ENCODE measurements at places on chromosomes 16 and 17. TPM values are rescaled to one million over a fixed set of nuclear protein-coding genes. Genes with fewer than 3 reads are reported as not detected.
A peak's percentile ranks its signal among the peaks of the same experiment; 100 is the strongest.

DNA sequence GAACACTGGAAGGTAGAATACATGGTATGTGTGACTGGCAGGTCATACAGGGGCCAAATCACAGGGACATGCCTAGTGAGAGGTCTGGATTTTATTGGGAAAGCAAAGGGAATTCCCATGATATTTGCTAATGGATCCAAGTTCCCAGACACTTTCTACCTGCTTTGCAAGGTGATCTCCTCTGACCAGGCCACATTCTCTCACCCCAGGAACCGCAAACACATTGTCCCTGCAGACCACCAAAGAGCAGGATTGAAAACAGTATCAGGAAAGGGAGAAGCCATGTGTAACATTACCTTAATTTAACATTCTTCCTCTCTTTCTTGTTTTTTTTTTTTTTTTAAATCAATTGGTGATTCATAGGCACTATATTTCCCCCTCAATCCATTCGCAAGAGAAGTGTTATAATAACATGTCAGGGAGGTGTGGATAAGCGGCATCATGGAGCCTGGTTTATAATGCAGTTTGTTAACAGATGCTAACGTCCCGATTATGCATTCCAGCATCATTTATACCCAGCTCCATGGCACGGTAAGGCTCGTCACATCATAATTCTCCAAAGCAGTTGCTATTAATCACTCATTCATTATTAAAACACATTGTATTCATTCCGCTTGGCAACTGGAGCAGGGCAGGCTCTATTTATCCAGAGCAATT, 155.1 kb upstream of the CCL2 start:
- no peaks in the 10 kb centered on the region for H3K36me3 ChIP-seq
- no peaks in the 10 kb centered on the region for H3K4me1 ChIP-seq
- H3K27me3 ChIP-seq = no peaks in the 10 kb centered on the region

DNA sequence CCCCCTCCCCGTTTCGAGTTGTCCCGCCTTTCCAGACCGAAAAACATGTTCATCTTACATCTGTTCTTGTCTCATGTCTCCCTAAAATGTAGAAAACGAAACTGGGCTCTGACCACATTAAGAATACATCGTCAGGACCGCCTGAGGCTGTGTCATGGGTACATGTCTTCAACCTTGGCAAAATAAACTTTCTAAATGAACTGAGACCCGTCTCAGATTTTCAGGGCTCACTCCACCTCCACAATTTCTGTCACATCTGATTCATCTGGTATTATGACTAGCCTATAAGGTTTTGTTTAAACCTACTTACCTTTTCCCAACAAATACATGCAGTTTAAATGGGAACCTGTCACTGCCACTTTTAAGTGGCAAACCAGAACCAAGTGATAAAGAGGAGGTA, 621 bp downstream of the SDR42E1 start:
- no peaks in the 10 kb centered on the region for H3K4me1 ChIP-seq
- no peaks in the 10 kb centered on the region for H3K36me3 ChIP-seq
- peak overlapping the region; percentile 33 for H3K4me3 ChIP-seq
- H3K27ac ChIP-seq = no peak overlapping the region

Gene TOM1L1
- 27.1 TPM for total RNA-seq

DNA sequence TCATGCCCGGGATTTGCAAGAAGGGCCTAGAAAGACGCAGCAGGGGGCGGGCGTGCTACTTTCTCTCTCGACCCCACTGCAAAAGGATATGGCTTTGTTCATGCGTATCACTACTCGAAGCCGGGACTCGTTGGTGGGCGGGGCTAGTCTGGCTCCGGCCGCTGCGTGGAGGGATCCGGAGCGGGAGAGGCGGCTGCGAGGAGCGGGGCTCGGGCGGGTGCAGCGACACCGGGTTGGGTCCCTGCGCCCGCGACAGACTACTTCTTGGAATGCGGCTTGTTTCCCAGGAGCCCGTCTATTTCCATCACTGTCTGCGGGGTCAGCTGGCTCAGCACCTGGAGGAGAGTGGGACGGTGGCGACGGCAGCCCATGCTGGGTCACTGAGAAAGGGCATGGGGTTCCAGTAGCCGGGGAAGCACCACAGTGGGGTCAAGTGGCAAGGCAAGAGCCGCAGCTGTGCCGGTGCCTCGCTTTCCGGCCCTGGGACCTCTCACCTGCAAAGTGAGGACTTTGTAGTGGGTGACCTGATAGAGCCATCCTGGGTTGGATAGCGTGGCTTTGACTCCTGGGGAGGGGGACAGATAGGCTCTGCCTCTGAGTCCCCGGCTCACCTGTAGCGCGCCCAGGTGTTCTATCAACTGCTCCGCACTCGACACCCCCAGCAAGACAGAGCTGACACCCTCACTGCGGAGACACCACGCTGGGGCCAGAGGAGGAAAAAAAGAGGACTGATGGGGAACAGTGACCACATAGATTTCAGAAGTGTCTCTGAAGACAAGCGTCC, 6.6 kb downstream of the KCNAB3 start:
- DNase-seq = peak; percentile 73
- H3K27ac ChIP-seq = no peak overlapping the region
- no peaks in the 10 kb centered on the region for H3K27me3 ChIP-seq
- no peaks in the 10 kb centered on the region for H3K36me3 ChIP-seq

Gene DPEP2
- not detected for total RNA-seq

- DNase-seq = no peak
- H3K27ac ChIP-seq = no peak overlapping the region
- H3K4me3 ChIP-seq = no peak overlapping the region
- no peaks in the 10 kb centered on the region for H3K4me1 ChIP-seq
- no peaks in the 10 kb centered on the region for H3K36me3 ChIP-seq
Measured at GRCh38 chr17:78247304-78247703, 15.9 kb downstream of the TMEM235 start.

DNA sequence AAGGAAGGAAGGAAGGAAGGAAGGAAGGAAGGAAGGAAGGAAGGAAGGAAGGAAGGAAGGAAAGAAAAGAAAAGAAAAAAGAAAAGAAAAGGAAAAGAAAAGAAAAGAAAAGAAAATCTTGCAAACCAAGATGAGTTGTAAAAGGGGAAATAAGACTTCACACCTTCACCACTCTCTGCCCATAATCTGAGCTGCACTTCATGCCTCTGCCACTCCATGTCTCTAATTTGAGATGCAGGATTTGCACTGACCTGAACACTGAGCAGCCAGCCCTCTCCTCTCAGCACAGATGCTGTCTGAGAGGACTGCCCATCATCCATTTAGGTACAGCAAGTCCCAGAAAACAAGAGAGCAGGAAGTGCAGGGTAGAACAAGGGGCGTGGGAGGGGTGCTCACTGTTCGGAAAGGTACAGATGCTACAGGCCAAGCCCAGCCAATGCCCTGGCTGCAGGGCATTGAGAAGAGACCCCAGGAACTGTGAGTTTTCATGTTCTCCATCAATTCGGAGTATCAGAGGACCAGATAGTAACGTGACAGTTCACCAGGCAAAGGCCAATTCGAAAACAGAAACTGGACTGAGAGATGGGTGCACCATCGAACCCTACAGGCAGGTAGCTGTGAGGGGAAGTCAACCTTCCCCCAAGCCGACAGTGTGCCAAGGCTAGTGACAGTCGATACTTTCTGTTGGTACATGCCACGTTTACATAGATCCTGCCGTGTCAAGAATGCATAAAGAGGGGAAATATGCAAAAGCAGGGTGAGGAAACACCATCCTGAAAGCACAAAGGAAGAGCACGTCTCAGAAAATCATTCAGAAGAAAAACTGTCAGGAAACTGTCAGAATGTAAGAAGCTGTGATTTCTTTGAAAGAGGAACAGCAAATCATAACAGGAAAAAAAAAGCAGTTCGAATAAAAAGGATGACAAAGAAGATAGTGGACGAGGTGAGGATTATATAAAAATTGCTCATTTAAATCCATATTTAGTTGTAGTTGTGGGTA, 142.0 kb upstream of the RCVRN start:
- no peaks in the 10 kb centered on the region for H3K27me3 ChIP-seq
- H3K4me1 ChIP-seq = no peaks in the 10 kb centered on the region
- H3K36me3 ChIP-seq = no peaks in the 10 kb centered on the region

- H3K27ac ChIP-seq = no peak overlapping the region
- no peak for DNase-seq
- H3K4me3 ChIP-seq = no peak overlapping the region
- H3K27me3 ChIP-seq = peaks cover 61% of the 10 kb centered on the region
- H3K4me1 ChIP-seq = peaks cover 3% of the 10 kb centered on the region
Measured at GRCh38 chr16:49277766-49278566, 3.7 kb downstream of the CBLN1 start.

Gene GAST
- total RNA-seq = not detected

DNA sequence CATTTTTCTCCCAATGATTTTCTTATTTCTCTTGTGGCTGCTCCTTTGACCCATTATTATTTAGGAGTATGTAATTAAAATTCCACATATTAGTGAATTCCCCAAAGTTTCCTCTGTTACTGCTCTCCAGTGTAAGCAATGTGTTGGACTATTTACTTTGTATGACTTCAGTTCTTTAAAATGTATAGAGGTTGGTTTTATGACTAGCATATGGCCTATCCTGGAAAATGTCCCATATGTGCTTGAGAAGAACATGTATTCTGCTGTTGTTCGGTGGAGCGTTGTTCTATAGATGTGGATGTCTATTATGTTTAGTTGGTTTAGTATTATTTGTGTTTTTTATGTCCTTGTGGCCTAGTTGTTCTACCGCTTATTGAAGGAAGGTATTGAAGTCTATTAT, 6.0 kb upstream of the NT5M start:
- no peak for DNase-seq
- H3K4me1 ChIP-seq = no peaks in the 10 kb centered on the region
- no peaks in the 10 kb centered on the region for H3K27me3 ChIP-seq
- H3K36me3 ChIP-seq = no peaks in the 10 kb centered on the region

Gene CD19
- not detected for total RNA-seq

Gene SP2
- total RNA-seq = 13.0 TPM

DNA sequence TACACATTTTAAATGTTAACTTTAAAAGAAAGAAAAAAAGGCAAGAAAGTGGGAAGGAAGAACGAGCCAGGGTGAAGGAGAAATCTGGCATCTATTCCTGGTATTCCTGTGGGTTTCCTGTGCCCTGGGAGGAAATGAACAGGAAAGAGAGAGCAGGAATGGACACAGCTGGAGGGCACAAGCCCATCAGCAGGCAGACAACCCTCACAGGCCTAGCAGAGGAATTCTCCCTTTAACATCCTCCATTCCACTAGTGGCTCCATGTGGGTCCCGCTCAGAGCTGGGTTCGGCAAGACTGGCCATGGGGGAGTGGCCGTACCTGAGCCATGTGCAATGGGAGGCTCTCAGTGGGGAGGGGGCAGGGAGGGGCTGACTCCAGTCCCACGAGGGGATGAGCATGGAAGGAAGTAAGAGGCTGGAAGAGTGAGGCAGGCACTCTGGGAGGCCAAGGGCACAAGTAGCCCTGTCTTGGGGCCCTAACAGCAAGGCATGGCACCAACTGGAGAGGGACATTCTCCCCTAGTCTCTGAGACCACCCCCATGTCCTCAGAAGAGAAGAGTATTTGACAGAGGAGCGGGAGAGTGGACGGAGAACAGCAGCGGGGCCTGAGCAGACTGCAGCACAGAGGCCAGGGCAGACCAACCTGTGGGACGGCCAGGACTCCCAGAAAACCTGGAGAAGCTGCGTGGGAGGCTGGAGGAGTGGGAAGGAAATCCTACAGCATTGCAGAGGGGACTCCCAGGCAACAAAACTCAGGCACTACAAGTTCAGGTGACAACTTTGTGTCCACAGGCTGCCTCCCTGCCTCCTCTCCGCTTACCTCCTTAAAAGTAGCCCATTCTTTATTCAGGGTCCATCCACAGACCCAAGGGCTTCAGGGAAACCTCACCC, 30.2 kb downstream of the TK2 start:
- peaks cover 44% of the 10 kb centered on the region for H3K4me1 ChIP-seq
- no peak for DNase-seq
- no peaks in the 10 kb centered on the region for H3K36me3 ChIP-seq
- no peak overlapping the region for H3K27ac ChIP-seq

DNA sequence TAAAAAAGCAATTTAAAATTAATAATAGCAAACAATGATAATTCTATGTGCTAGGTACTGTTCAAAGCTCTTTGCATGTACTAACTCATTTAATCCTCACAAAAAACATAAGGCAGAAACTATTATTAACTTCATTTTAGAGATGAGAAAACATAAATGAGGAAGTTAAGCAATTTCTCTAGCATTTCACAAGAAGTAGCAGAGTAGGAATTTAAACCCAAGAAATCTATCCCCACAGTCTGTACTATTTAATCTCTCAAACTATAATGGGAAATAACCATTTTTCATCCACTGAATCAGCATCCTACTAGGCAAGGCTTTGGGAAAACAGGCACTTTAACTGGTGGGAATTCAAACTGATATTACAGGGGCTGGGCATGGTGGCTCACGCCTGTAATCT, 42.2 kb upstream of the INTS2 start:
- H3K27me3 ChIP-seq = no peaks in the 10 kb centered on the region
- peaks cover 42% of the 10 kb centered on the region for H3K36me3 ChIP-seq
- no peak overlapping the region for H3K4me3 ChIP-seq
- no peak overlapping the region for H3K27ac ChIP-seq

- no peak within 1 kb of the TSS for H3K27ac ChIP-seq
- peak within 1 kb of the TSS; percentile 35 for H3K4me3 ChIP-seq
- H3K36me3 ChIP-seq = no peaks in the 10 kb centered on the region
- peaks cover 10% of the 10 kb centered on the region for H3K27me3 ChIP-seq
Measured at GRCh38 chr17:7022781-7023571, at the start of gene BCL6B. TSS of gene BCL6B (plus strand) at chr17:7023050. CDS start at chr17:7023672, 622 bp downstream.

- no peak overlapping the region for H3K4me3 ChIP-seq
- H3K27ac ChIP-seq = peak overlapping the region; percentile 23
- H3K27me3 ChIP-seq = no peaks in the 10 kb centered on the region
- H3K4me1 ChIP-seq = peaks cover 11% of the 10 kb centered on the region
Measured at GRCh38 chr17:48068491-48068961, 20.4 kb downstream of the NFE2L1 start.

DNA sequence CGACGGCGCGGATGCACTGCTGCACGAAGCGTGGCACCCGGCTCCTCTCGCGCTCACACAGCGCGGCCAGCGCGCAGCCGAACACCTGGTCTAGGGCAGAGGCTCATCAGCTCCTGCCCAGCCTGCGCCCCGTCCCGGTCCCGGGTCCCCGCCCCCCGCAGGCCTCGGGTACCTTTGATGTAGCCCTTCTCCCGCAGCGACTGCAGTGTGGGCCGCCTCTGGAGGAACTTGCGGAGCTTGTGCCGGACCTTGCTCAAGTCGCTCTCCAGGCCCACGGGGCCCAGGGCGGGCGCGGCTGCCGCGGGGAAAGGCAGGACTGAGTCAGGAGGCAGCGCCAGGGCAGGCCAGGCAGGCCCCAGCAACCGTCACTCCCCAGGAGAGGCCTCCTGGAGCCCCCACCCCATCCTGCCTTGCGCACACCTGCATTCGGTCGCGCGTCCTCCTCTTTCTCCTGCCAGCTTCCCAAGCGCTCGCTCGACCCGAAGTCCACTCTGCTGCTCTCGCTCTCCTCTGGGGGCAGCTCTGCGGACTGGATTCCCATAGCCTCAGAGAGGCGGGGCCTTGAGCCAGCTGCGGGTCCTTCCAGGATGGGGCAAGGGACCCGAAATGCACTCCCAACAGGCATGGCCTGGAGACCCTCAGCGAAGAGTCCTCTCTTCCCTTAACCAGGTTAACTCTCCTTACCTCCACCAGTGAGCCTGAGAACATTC, 36.0 kb downstream of the ARHGAP27 start:
- H3K4me1 ChIP-seq = peaks cover 8% of the 10 kb centered on the region
- H3K36me3 ChIP-seq = no peaks in the 10 kb centered on the region
- H3K4me3 ChIP-seq = no peak overlapping the region
- H3K27ac ChIP-seq = no peak overlapping the region
- no peak for DNase-seq

GRCh38 chr16:65769055-65769465, 597.4 kb upstream of the CDH5 start:
- H3K4me1 ChIP-seq = no peaks in the 10 kb centered on the region
- no peaks in the 10 kb centered on the region for H3K36me3 ChIP-seq
- no peak overlapping the region for H3K27ac ChIP-seq

Measured in astrocyte (in vitro differentiated cells and primary cell).